ENCODE measurements at places on chromosomes 5 and 9. TPM values are rescaled to one million over a fixed set of nuclear protein-coding genes. Genes with fewer than 3 reads are reported as not detected.

DNA sequence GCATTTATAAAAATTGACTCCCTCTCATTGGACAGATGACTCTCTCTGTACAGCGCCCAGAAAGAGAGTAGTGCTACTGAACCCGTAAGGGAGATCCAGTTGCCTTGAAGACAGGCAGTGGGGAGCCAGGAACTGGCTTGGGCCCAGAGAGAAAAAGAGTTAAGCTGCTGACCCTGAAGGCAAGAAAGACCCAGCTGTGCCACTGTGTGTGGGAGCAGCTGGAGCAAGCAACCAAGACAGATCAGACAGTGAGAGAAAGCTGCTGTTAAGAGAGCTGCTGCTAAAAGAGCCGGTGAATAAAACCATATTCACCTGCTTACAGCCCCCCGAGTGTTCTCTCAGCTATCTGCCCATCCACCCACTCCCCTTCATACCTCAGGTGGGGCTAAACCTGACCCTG, 149.7 kb upstream of the ADAMTS16 start:
- DNase-seq, result no peak

- DNase-seq, result no peak
Measured at GRCh38 chr9:107577140-107577776, 87.7 kb upstream of the KLF4 start.

DNA sequence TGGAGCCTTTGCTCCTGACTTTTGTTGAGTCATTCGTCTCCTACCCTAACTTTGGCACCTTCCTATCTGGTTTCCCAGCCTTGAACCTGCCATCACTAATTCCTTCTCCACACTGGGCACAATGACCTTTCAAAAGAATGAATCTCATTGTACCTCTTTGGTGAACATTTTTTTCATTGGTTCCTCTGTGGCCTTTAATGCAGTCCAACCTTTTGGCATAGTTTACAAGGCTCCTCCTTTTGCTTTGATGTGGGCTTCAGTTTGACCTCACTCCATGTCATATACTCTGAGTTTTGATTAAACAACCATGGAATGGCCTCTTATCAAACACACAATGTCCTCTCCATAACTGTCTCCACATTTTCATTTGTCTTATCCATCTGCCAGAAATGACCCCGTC, 14.5 kb upstream of the ROPN1L start:
- DNase-seq, result no peak

- no peak for DNase-seq
Measured at GRCh38 chr5:154628685-154629084, 126.5 kb upstream of the LARP1 start.

The FBP1 gene
- total RNA-seq, result not detected

The SSBP2 gene
- total RNA-seq, result 266 TPM

The NUTM2G gene
- total RNA-seq, result not detected

Measured in frontal cortex (tissue), 4 donors.